NCI-H524 treated with DMSO at 0.1 percent for 48 hours (cell line): ENCODE measurements at places on chromosomes 5 and 9.

- DNase-seq, result no peak
Observed at GRCh38 chr9:133693703-133694529, 44.2 kb downstream of the SARDH start.

DNA sequence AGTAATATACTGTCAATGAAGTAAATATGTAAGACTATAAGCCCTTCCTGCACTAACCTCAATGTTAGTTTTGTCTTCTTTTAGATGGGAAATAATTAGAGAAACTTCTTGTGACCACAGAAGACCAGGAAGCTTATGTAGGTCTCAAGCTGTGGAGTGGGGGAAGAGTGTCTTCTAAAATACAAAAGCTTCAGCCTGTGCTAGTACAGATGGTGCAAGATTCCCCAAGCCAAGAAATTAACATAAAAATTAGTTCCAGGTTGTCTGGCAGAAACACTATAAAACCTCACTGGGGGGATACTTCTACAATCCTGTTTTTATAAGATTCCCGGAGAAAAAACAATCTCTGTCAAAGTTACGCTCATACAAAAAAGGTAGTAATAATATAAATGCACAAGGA lies 103.6 kb downstream of the FNBP1 start:
- no peak for DNase-seq

GRCh38 chr5:113245427-113246225 lies 189.2 kb downstream of the TSSK1B start:
- no peak for DNase-seq

DNA sequence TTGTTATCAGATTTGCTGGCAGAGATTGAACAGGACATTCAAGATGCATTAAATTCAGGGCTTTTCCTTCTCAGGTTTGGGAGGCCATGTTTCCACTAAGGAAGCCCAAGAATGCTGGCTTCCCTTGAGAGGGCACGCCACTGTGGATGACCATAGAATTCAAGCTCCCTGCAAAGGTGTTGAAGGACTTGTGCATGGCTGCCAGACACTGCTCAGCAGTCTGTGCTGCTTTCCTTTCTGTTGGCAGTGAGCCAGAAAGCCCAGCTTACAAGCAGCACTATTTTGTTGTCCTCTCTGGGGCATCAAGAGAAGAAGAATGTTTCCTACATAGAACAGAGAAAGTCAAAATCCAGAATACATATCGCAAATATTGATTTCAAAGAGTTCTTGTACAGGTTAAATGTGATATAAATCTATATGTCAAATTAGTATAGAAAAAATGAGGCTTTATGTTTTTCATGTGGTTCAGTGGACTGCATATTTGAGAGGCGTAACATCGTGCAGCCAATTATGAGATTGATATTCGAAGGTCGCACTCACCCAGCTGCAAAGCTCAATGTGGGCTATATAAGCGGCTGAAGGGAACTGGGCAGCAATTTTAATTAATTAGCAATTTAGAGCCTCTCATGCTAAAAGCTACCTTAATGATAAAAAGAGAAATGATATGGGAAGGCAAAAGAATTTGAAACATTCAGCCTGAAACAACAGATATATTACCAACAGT lies 103.1 kb upstream of the ISL1 start:
- no peak for DNase-seq

DNA sequence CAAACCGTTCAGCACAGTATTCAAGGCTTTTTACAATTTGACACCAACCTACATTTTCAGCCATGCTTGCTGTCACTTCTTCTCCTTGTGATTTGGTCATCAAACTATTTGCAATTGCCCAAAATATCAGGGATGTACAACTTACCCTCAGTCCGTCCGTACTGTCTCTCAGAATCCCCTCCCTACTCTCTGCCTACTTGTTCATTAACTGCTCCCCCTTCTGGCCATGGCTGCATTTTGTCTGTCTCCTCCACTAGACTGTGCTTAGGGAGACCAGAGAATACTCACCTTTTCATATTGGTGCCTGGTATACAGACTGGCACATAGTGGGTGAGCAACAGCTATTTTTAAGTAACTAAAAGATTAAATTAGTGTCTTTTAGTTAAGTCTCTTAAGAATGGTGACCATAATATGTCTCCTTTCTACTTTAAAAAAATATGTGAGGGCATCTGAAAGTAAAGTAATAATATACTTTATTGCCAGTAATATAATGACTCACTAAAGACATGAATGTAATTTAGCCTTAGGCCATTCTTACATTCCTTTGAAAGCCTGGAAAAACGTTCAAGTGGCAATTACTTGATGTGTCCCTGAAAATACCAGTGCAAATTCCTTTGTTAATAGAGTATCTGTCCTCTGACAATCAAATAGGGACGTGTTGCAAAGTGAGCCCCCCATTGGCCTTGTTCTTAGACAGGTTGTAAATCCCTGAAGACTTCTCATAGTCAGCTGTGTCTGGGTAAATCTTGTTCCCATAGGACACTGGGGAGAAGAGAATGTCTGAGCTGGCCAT lies 27.8 kb downstream of the PRLR start:
- no peak for DNase-seq

- DNase-seq, result no peak
Observed at GRCh38 chr5:124860291-124860655, 113.8 kb upstream of the ZNF608 start.

DNA sequence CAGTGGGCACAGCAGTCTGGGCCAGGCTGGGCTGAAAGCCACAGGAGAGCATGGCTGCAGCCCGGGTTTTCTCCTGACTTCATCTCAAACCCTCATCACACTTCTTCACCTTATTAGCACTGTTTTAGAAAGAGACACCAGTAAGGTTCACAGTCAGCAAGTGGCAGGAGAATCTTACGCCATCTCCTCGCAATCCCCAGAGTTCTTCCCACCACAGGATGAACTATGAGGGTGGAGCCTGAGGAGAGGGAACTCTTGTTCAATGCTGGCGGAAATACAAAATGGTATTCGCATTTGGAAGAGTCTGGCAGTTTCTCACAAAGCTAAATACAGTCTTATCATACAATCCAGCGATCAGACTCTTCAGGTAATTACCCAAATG lies 14.7 kb downstream of the BICD2 start:
- no peak for DNase-seq

- DNase-seq, result no peak
Observed at GRCh38 chr9:97425973-97426336, 14.1 kb downstream of the TDRD7 start.
